Chondrocyte (in vitro differentiated cells): ENCODE measurements at places on chromosomes 5 and 9.

DNA sequence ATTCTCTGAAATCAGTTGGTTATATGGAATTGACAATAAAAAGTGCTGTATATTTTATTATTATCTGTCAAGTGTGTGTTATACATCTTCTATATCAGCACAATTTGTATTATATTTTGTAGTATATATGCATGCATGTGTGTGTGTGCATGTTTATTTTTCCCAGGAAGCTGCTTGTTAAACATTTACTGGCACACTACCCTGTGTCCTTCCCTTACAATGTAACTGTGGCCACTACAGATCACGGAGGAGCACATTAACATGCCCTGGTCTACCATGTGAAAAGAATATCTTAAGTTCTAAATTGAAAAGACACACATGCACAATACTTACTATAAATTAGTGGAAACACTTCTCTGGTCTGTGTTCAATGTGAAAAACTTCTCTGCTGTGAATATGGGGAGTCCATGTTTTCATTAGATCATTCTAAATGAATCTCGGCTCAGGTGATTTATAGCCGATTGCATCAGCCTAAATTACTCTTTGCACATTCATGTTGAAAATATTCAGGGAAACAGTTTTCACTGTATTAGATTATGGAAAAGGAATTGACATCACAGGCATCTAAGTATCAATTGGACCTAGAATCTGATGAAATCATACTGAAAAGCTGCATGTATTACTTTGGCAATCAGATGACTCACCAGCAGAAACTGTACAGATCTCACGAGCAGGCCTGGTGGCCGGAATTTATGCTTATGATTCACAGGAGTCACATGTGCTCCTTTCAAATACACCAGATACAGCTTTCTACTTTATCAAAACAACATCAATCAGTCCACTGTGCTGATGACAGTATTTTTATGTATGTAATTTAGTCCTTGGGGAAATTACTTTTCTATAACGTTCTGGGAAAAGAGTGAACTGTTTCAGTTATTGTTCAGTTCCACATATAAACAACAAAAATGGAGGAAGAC lies 39.4 kb downstream of the LURAP1L start:
- DNase-seq = no peak

- DNase-seq = no peak
Measured at GRCh38 chr5:64163135-64163534, 2.5 kb upstream of the RNF180 start.

DNA sequence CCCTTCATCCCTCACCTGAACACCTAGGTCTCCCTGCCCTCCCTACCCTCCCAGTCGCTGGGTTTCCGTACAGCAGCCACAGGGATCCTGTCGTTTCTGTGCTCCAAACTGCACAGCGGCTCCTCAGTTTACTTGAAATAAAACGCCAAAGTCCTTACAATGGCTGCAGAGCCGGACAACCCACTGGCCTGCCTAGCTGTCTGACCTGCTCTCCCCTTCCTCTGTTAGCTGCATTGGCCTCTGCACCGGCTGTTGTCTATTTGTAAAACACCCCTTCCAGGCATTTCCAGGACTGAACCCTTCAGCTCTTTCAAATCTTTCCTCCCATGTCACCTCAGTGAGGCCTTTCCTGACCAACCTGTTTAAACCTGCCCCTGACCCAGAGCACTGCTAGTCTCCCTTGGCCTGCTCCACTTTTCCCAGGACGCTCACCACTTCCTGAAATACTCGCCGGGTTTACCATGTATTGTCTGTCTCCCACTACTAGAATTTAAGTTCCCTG lies 9.1 kb upstream of the MGAT1 start:
- peak; percentile 35 for DNase-seq

DNA sequence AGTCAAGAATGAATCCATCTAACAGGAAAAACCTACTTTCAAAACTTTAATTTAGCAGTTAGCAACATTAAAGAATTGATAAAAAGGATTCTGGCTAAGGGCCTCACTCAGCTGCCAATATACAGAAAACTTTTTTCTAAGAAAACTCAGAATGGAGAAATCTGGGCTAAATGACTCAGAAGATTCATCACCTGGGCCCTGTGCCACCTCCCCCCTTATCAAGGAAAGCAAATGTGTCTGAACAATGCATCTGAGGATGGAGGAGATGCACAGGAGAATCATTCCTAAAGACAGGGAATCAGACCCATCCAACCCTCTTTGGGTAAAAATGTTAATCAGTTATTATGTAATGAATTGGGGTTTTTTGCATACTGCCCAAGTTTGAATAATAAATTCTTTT lies 592.0 kb upstream of the DMAC1 start:
- DNase-seq = no peak

GRCh38 chr5:73301208-73301901 lies 128.4 kb downstream of the TMEM174 start:
- DNase-seq = no peak

DNA sequence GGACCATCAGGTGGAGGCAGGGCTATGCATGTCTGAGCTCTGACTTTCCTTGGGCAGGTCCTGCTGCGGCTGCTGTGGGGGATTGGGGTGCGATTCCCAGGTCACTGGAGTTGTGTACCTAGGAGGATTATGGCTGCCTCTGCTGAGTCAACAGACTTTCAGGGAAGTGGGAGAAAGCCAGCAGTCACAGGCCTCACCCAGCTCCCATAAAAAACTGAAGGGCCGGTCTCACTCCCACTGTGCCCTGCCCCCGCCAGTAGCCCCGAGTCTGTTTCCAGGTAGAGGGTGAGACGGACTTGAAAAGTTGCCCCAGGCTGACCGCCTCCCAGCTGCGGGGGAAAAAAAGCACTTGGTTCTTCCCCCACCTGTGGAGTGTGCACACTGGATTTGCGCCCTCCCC lies 76.7 kb downstream of the FAM170A start:
- no peak for DNase-seq

DNA sequence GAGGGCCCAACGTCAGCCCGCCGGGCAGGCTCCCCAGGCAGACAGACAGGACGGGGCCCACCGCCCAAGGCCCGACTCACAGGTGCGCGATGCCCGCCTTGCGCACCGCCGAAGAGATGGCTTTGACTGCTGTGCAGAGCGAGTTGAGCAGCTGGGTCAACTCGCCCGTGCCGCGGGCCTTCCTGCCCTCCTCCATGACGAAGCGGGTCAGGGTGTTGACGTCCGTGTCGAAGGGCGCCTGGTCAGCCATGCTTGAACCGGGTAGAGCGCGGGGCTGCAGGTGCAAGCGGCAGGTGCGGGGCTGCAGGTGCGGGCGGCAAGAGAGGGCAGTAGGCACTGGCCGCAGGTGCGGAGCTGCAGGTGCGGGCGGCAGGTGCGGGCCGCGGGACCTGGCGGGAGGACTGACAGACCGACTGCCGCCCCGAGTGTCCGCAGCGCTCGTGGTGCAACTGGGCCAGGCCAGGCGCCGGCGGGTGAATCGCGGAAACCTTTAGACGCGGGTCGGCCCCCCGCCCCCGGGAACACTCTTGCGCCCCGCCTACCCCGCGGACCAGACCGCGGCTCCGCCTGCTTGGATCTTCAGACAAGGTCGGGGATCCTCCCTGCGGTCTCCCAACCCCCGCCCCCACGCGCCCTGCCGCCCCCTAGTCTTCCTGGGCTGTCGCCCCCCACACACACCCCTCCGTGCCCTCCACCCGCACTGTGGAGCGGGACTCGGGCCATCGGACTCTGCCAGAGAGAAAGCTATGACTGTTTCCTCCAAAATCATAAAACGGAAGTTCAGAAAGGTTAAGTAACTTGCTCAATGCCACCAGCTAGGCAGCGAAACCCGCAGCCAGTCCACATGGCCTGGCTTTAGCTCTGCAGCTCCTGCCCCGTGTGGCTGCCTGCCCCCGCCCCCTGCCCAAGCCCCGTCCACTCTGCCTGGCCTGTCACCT lies at the start of gene FBP1:
Gene FBP1, minus strand, starts transcription at position 458 of the 938 bp plus-strand sequence. Its CDS starts 208 bp downstream, at position 250.
- DNase-seq = peak; percentile 89

DNA sequence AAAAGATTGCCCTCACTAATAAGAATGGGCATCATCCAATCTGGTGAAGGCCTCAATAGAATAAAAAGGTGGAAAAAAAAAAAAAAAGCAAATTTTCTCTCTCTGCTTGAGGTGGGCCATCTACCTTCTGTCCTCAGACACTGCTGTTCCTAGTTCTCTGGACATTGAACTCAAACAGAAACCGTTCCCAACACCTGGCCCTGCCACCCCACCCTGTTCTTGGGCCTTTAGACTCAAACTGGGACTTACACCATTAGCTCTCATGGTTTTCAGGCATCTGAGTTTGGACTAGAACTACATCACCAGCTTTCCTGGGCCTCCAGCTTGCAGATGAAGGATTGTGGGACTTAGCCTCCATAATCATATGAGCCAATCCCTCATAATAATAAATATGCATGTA lies 71.0 kb downstream of the SSBP2 start:
- DNase-seq = no peak

GRCh38 chr9:76756941-76757673 lies 7.1 kb upstream of the PCA3 start:
- no peak for DNase-seq

DNA sequence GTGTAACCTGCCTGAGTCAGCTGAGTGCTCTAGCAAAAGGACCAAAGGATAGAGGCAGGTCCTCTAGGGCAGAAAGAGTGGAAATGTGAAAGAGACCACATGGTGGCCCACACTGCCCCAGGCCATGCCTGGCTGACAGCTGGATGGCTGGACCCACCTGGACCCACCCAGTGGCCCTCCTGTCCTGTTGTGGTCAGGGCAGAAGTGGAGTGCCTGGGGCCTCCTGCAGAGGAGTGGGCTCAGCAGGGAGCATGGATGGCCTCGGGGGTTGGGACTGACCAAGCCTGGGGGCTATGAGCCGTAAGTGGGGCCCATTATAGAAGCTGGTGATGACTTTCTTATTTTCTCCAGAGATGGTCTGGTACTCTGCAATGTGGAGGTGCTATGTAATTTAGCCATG lies 55.7 kb upstream of the FAM120AOS start:
- no peak for DNase-seq

- DNase-seq = no peak
Measured at GRCh38 chr5:114822863-114823262, 346.8 kb downstream of the TRIM36 start.

DNA sequence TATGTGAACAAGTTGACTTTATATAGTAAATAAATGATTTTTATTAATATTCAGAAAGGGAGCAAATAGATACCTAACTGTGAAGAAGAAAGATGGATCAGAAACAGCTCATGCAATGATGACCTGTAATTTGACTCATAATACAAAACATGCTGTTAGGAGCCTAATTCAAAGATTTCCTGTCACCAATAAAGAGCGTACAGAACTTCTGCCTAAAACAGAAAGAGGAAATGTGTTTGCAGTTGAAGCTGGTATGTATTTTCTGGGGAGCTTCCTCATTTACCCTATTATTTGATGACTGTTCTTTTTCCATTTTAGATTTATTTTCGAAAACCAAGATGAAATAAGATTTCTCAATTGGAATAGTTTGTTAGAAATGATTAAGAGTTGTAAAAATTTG lies 11.4 kb downstream of the YTHDC2 start:
- no peak for DNase-seq

GRCh38 chr5:156254196-156254595 lies 72.8 kb upstream of the SGCD start:
- no peak for DNase-seq

GRCh38 chr9:26181836-26182235 lies 503.6 kb upstream of the TUSC1 start:
- DNase-seq = no peak

- no peak for DNase-seq
Measured at GRCh38 chr5:56961746-56962145, 9.8 kb upstream of the MIER3 start.

- no peak for DNase-seq
Measured at GRCh38 chr5:7876867-7877266, 7.9 kb downstream of the MTRR start.
